ENCODE measurements at places on chromosomes 4 and X.

DNA sequence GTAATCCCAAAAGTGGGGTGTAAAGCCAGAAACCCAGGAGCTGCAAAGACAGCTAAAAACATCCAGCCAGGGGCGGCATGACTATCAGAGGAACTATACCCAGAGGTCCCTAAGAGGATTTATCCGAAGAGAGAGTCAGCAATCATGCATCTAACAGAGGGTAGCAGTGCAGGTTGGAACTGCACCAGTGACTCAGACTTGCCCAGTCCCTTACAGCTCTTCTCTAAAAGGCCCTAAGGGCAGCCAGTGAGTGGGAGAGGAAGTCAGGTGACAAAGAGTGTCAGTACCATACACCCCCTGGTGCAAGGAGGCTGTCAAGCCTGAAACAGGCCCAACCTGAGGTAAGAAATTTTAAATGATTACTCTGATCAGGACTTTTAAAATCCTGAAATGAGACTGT lies 88.1 kb downstream of the CAMK2D start:
- no peak overlapping the region for H3K4me3 ChIP-seq
- no peak overlapping the region for H3K27ac ChIP-seq
- DNase-seq, result no peak
- peaks cover 28% of the 10 kb centered on the region for H3K4me1 ChIP-seq

DNA sequence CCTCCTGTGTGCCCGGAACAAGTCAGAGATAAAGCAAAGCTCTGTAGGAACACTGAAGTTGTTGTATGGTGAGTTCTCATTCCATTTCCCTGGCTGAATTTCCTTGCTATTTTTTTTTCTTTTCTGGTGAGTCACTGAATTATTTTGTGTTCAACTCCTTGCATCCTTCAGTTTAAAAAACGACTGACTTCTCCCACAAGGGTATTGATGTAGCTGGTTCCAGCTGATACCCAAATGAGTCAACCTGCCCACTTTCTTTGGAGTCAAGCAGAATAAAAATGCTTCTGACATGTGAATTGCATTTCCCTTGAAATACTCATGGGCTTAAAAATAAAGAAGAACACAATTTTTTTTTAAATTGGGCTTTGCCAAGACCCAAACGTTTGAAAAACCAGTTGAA lies 85.5 kb downstream of the SHOX start:
- no peak overlapping the region for H3K27ac ChIP-seq
- no peaks in the 10 kb centered on the region for H3K36me3 ChIP-seq
- H3K4me3 ChIP-seq, result no peak overlapping the region
- no peaks in the 10 kb centered on the region for H3K27me3 ChIP-seq
- no peaks in the 10 kb centered on the region for H3K4me1 ChIP-seq

DNA sequence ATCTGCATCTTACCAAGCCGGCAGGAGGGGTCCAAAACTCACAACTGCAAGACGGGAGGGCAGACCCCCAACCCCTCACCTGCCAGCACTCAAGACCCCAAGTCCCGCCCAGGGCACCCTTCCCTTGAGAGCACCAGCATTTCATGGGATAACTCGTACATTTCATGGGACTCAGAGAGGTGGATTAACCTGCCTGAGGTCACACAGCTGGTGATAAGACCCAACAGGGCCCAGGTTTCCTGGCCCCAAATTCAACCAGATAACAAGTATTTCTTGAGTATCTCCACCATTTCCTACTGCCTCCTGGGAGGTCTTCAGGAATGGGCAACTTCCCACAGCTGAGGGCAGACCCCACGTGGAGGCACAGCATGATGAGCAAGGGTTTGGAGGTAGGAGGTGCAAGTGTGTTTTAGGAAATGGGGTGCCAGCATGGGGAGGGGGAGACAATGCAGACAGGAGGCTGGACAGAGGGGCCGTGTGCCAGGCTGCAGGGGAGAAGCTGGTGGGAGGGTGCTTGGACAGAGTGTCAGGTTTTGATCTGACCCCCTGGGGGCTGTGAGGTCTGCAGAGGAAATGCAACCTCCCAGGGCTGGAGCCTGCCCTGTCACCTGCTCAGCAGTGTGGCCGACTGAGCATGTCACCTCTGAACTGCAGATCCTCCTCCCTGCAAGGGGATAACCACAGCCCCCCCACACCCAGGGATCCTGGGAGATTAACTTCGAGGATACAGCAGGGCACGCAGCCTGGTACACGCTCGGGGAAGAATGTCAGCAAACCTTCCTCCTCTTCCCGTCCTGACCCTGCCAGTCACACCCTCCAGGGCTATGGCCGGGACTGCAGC lies 4.4 kb downstream of the ADRA2C start:
- DNase-seq, result no peak
- H3K27me3 ChIP-seq, result peaks cover 28% of the 10 kb centered on the region
- H3K27ac ChIP-seq, result peak overlapping the region; percentile 60
- H3K4me3 ChIP-seq, result no peak overlapping the region

DNA sequence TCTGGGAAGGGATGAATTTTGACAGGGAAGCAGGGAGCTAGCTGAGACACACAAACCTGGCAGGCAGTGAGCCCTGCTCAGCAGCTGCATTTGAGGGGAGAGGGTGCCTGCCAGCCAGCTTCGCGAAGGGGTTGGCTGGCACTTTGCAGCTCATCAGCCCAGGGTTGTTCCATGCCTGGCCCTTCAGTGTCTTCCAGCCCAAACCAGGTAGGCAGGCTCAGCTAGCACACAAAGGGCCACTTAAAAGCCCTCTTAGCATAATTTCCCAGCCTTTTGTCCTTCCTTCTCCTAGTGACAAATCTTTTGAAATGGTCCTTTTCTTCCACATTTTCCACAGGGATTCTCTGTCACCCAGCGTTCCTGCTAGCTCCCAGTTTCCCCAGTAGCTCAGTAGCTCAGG lies 4.3 kb upstream of the FRMPD3 start:
- H3K4me1 ChIP-seq, result peaks cover 5% of the 10 kb centered on the region
- H3K36me3 ChIP-seq, result peaks cover 5% of the 10 kb centered on the region
- H3K27ac ChIP-seq, result no peak overlapping the region
- no peak for DNase-seq
- peaks cover 27% of the 10 kb centered on the region for H3K27me3 ChIP-seq

- no peaks in the 10 kb centered on the region for H3K4me1 ChIP-seq
- H3K36me3 ChIP-seq, result no peaks in the 10 kb centered on the region
- H3K27ac ChIP-seq, result no peak overlapping the region
- H3K4me3 ChIP-seq, result no peak overlapping the region
Observed at GRCh38 chr4:61505773-61506685, 305.9 kb downstream of the ADGRL3 start.

DNA sequence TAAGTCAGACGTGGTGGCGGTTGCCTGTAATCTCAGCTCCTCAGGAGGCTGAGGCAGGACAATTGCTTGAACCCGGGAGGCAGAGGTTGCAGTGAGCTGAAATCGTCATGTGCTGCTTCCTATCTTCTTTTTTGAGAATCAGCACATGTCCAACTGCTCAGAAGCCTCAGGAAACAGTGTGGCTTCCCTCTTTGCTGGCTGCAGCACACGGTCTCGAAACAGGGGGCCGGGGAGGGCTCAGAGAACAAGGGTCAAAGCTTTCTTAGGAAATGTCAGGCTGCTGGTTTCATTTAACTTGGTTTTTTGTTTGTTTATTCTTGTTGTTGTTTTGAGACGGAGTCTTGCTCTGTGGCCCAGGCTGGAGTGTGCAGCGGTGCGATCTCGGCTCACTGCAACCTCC lies 31.3 kb downstream of the CRLF2 start:
- no peaks in the 10 kb centered on the region for H3K36me3 ChIP-seq
- H3K4me3 ChIP-seq, result no peak overlapping the region
- no peak for DNase-seq
- no peaks in the 10 kb centered on the region for H3K27me3 ChIP-seq
- no peaks in the 10 kb centered on the region for H3K4me1 ChIP-seq

- H3K4me1 ChIP-seq, result no peaks in the 10 kb centered on the region
- H3K4me3 ChIP-seq, result no peak overlapping the region
- no peaks in the 10 kb centered on the region for H3K36me3 ChIP-seq
Observed at GRCh38 chr4:52244848-52245247, 193.7 kb downstream of the SPATA18 start.

DNA sequence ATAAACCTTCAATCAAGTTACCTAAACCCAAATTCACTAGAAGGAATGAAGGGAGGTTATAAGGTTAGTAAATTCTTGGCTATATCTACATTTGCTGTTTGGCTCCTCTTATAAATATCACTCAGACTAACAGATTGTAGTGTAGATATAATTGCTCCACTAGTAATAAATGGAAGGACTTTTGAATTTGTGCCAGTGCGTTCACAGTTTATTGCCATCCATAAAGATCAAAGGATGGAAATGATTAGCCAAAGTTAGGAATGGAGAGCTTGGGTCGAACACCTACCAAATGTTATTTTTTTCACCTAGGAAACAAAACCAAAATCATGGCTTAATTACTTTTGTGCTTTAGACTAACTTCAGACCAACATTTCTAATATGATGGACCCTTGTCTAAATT lies 9.2 kb downstream of the DTHD1 start:
- H3K27me3 ChIP-seq, result no peaks in the 10 kb centered on the region
- H3K27ac ChIP-seq, result no peak overlapping the region

- DNase-seq, result no peak
- H3K4me1 ChIP-seq, result peaks cover under 1% of the 10 kb centered on the region
- no peak overlapping the region for H3K4me3 ChIP-seq
- H3K36me3 ChIP-seq, result peaks cover 3% of the 10 kb centered on the region
Observed at GRCh38 chr4:10421344-10422055, 35.7 kb downstream of the ZNF518B start.

DNA sequence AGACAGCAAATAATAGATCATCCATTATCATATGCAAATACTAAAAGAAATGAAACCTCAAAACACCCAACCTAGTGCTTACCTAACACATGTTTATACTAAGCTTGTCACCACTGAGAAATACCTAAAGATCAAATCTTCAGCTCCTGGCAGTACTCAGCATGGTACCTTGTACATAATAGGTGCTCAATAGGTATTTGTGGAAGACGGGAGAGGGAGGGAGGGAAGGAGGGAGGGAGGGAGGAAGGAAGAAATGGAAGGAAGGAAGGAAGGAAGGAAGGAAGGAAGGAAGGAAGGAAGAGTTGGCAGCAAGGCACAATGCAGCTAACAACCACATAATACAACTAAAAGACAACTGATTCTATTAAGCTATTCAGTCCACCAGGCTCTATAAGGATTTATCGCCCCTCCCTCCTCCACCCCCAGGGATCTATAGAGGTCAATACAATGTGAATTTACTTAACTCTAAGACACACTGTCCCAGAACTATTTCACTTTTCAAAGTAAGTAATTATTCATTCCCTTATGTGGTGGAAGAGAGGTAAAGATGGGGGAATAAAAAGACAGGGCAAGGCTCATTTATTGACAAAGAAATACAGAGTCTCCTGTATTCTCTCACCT lies 328.9 kb downstream of the PAPSS1 start:
- DNase-seq, result no peak
- no peaks in the 10 kb centered on the region for H3K4me1 ChIP-seq
- no peak overlapping the region for H3K27ac ChIP-seq
- H3K4me3 ChIP-seq, result no peak overlapping the region
- no peaks in the 10 kb centered on the region for H3K27me3 ChIP-seq
- no peaks in the 10 kb centered on the region for H3K36me3 ChIP-seq

DNA sequence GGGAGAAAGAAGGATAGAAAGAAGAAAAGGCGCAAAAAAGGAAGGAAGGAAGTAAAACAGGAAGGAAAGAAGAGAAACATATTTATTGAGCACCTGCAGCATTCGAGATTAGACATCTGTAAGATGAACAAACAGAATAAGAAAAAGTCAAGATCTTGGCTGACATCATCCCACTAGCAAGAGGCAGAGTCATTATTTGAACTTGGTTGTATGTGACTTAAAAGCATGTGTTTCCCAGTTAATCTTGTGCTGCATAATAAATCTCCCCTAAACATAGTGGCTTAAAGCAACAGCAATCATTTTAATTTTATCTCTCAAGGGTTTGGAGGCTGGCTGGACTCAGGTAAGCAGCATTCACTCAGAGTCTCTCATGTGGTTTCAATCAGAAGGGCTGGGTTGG lies 38.5 kb upstream of the COX7B2 start:
- no peak overlapping the region for H3K27ac ChIP-seq
- H3K36me3 ChIP-seq, result no peaks in the 10 kb centered on the region
- H3K4me3 ChIP-seq, result no peak overlapping the region
- H3K27me3 ChIP-seq, result peaks cover 19% of the 10 kb centered on the region

GRCh38 chrX:11949291-11949690 lies 189.0 kb upstream of the FRMPD4 start:
- H3K27me3 ChIP-seq, result no peaks in the 10 kb centered on the region
- DNase-seq, result no peak
- no peaks in the 10 kb centered on the region for H3K36me3 ChIP-seq

DNA sequence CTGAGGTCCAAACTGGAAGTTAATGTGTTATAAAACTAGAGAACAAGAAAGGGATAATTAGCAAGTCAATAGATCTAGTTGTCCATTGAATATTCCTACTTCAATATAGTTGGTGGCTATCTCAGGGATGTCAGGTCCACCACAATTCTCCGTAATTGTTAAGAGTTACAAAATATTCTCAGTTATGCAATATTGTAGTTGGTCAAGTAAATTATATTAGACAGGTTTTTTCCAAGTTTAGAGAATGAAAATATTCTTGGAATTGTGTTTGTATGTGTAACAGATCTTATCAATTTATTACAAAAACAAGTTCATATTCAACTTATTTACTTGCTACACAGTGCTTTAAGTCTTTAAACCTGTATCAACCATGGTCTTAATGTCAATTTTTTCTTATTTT lies 547.4 kb downstream of the SPRY1 start:
- DNase-seq, result no peak
- H3K27me3 ChIP-seq, result no peaks in the 10 kb centered on the region
- H3K4me1 ChIP-seq, result no peaks in the 10 kb centered on the region
- H3K27ac ChIP-seq, result no peak overlapping the region
- H3K4me3 ChIP-seq, result no peak overlapping the region

- H3K36me3 ChIP-seq, result peaks cover 6% of the 10 kb centered on the region
- no peak for DNase-seq
- no peaks in the 10 kb centered on the region for H3K27me3 ChIP-seq
- no peak overlapping the region for H3K4me3 ChIP-seq
- H3K4me1 ChIP-seq, result peaks cover 2% of the 10 kb centered on the region
Observed at GRCh38 chr4:1376391-1376840, 29.4 kb downstream of the UVSSA start.

DNA sequence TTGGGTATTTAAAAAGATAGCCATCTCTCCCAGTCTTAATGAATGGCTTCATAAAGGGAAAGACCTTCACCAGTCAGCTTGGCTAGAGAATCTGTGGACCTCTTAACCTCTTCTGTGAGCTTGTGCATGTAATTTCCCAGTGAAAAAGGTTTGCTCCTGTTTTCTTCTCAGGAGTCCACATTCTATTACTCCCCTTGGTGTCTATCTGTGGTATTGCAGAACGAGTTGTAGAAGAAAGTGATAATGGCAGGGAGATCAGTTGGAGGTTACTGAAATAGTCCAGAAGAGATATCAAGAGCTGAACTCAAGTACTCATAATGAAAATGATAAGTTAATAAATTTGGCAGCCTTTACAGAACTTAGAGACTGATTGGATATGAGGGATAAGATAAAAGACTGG lies 16.5 kb upstream of the VAMP7 start:
- no peaks in the 10 kb centered on the region for H3K36me3 ChIP-seq
- H3K27me3 ChIP-seq, result peaks cover 7% of the 10 kb centered on the region
- no peak for DNase-seq
- H3K4me3 ChIP-seq, result no peak overlapping the region
- no peak overlapping the region for H3K27ac ChIP-seq

- H3K27ac ChIP-seq, result no peak overlapping the region
- no peaks in the 10 kb centered on the region for H3K27me3 ChIP-seq
- H3K36me3 ChIP-seq, result peaks cover 2% of the 10 kb centered on the region
Observed at GRCh38 chr4:184728858-184729257, 5.0 kb downstream of the CENPU start.

Measured in T-helper 17 cell (primary cell).